DMS53 (cell line): ENCODE measurements at places on chromosomes 1 and 21.
A peak's percentile ranks its signal among the peaks of the same experiment; 100 is the strongest.

GRCh38 chr1:203799971-203800370 is 4.5 kb downstream of the ZBED6 start:
- no peak for DNase-seq

- no peak for DNase-seq
These were observed 10.9 kb upstream of the KIF26B start for GRCh38 chr1:245143849-245144248.

GRCh38 chr1:233102341-233102740 is 151.9 kb downstream of the NTPCR start:
- DNase-seq: no peak

DNA sequence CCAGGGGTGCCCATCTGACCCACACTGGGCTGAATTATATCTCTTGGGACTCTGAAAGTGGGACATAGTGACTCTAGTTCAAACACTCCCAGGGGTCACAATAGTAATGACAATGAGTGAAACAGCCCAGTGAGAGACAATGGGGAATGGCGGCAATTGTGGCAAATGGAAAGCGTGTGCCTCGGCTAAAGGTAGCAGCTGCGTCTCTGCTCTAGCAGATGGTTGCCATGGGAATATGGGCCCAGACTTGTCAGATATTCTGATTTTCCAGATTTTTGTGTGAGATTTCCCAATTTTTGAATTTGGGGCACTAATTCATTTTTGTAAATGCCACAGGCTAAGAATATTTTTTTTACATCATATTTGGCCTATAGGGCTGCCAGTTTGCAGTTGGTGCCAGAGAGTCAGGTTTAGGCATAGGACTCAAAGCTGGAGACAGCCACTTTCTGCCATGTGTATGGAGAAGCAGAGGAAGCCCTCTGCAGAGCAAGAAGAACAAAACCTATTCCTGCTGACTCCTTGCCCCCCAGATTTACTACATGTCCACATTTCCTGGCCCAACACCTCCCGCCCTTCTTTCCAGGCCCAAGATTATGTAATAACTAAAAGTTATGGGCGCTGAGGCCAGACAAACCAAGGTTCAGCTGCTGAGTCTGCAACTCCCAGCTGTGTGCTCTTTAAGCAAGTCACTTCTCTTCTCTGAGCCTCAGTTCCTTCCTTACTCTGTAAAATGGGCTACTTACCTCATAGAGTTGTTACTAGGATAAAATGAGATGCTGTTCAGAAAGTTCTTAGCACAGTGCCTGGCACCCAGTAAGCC is 21.6 kb upstream of the PTP4A2 start:
- DNase-seq: no peak

GRCh38 chr21:37413553-37414291 is 47.1 kb downstream of the DYRK1A start:
- no peak for DNase-seq

- DNase-seq: no peak
These were observed 67.1 kb downstream of the LHX9 start for GRCh38 chr1:197984289-197984688.

GRCh38 chr1:185080422-185080821 is 35.1 kb downstream of the RNF2 start:
- no peak for DNase-seq

DNA sequence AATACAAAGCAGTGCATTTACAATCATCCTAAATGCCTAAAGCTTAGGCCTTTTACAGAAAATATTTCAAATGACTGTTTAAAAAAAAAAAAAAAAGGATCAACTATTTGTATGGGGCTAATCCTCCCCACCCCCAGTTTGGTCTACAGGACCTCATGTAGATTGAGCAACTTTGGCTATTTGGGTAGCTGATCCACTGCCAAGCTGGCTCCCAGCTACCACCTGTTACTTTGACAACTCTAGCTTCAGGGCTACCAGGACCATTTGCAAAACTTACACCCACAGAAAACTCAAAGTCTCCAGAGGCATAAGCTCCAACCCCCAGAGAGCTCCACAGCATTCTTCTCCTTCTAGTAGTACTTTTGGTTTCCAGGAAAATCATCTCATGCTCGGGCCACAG is 29.4 kb downstream of the JAK1 start:
- DNase-seq: no peak

DNA sequence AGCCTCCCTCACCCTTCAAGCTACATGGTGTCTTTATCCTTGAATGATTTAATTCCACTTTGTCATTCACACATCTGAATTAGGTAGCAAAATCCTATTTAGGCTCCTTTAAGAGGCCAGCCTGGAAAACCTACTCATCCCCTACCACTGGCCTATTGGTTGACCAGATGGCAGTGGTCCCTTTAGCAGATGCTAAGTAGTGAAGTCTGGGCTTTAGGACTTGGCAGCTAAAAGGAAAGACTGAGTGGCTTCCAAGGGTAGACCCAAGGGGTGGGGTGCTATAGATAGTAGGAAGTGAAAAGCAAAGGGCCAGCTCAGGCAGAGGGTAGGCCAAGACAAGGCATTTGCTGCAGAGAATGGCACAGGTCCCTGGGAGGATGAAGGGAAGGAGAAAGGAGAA is 46.6 kb downstream of the KCNJ6 start:
- no peak for DNase-seq

DNA sequence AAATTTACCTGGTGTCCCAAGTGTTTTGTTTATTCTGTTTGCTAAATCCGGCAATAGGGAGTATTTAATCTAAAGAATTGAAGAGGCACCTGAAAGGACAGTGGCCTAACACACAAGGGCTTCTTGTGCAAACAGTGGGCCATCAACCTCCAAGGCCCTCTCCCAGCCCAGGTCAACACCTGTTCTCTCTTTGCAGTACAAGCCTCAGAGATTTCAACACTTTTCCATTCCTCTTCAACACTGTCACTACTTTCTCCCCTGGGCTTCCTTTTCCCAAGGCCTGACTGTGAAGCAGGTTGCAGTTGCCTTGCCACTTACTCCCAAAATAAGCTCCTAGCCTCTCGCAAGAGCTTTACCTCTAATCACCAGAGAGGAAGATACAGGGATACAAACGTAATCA is 3.2 kb upstream of the SNAPIN start:
- peak; percentile 96 for DNase-seq

DNA sequence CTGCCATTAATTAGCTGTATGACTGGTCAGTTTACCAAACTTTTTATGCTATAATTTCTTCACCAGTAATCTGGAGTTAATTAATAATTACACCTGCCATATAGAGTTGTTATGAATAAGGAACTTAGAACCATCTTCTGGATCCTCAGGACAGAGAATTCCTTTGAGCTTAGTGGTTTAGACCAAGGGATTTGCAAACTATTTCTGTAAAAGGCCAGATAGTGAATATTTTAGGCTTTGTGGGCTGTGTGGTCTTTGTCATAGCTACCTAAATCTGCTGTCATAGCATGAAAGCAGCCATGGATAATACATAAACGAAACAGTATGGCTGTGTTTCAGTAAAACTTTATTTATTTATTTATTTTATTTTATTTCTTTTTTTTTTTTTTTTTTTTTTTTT is 9.0 kb downstream of the TIMM17A start:
- DNase-seq: no peak

- no peak for DNase-seq
These were observed 91.3 kb downstream of the UCHL5 start for GRCh38 chr1:192967901-192968300.

- no peak for DNase-seq
These were observed 73.9 kb downstream of the KLHDC7A start for GRCh38 chr1:18554597-18554996.

- DNase-seq: no peak
These were observed 63.5 kb downstream of the LRIG2 start for GRCh38 chr1:113136476-113136875.

- DNase-seq: peak; percentile 16
These were observed 103.7 kb downstream of the BARHL2 start for GRCh38 chr1:90613371-90613770.

GRCh38 chr1:179924268-179924667 is 30.3 kb upstream of the CEP350 start:
- no peak for DNase-seq

GRCh38 chr1:5920201-5920600 is 72.0 kb downstream of the NPHP4 start:
- DNase-seq: no peak

DNA sequence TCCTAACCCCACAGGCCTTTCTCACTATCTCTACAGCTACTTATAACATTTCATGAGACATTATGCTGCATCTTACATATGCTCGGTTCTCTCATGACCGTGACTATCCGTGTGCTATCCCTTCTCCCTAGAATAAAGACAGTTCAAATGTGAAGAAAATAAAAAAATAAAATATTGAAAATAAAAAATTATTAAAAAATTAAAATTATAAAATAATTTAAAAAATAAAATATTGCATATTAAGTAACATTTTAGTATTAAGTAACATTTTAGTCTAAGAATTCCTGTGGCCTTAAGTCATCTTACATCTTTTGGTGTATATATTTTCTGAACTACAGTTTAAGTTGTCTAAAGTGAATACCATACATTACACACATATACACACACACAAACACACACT is 415.5 kb downstream of the DPYD start:
- DNase-seq: no peak

- DNase-seq: no peak
These were observed 312.9 kb downstream of the NFIA start for GRCh38 chr1:61395146-61395800.

GRCh38 chr1:110312188-110313121 is 26.7 kb upstream of the RBM15 start:
- DNase-seq: peak; percentile 89

GRCh38 chr1:87167848-87168525 is 160.7 kb upstream of the LMO4 start:
- DNase-seq: no peak

DNA sequence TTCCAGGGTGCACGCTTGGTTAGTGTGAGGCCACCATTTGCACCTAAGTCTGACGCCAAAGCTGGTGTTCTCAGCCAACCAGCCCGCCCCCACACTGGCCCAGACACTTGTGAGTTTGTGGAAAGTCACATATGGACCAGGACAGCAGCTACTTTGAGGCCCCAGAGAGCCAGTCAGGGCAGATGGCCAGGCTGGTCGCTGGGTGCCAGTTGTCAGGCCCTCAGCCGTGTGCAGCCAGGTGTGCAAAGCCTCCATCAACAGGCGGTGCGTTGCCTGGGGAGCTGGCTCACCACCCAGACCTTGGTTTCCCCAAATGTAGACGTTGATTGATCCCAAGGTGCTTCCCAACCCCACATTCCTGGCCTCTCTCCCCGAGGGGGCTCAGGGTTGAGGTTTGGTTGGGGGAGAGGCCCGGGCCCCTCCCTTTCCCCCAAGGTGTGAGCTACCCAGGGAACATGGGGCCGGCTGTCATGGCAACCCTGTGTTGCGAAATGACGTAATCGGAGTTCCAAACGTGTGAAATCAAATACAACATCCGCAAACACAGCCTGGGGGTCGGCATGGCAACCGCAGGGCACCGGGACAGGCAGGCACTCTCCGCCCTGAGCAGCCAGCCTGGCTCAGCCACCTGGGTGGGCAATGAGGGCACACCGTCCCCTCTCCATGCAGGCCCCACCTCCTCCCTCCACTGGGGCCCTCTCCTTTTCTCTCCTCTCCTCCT is 42.2 kb upstream of the WNT4 start:
- DNase-seq: peak; percentile 99

DNA sequence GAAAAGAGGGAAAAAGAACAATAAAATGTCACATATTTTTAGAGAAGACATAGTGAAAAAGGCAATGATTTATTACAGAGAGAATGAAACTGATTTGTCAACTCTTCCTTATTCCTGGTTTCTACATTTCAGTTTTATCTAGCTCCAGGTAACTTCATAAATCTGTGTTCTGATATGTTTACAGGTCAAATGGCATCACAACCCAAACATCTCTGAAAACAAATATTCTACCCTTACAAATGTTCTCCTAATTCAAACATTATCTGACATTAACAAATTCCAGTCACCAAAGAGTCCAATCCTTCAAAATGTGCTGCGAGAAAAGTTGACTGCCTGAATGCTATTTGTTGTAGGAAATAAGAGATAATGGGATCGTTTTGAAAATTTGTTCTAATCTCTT is 20.2 kb downstream of the EXTL2 start:
- DNase-seq: no peak

- DNase-seq: no peak
These were observed 8.0 kb downstream of the SLC2A5 start for GRCh38 chr1:9061252-9061960.

DNA sequence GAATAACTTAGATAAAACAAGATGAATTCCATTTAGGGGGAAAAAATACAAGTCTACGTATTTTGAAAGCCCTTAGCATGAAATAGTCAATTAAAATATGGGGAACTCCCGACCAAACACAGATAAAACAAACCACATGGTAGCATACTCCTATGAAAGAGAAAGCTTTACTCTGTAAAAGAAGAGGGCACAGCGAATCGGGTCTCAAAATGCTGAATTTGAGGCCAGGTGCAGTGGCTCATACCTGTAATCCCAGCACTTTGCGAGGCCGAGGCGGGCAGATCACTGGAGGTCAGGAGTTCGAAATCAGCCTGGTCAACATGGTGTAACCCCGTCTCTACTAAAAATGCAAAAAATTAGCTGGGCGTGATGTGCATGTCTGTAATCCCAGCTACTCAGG is 116.9 kb upstream of the TIAM1 start:
- no peak for DNase-seq

GRCh38 chr1:85048296-85049064 is at the start of gene MCOLN3:
Gene MCOLN3 (minus strand): TSS chr1:85048500. CDS start chr1:85045360, 3,140 bp downstream.
- DNase-seq: peak; percentile 86

GRCh38 chr1:185074307-185074706 is 28.9 kb downstream of the RNF2 start:
- DNase-seq: no peak

- peak; percentile 55 for DNase-seq
These were observed 77.1 kb downstream of the ITPKB start for GRCh38 chr1:226661965-226662364.

DNA sequence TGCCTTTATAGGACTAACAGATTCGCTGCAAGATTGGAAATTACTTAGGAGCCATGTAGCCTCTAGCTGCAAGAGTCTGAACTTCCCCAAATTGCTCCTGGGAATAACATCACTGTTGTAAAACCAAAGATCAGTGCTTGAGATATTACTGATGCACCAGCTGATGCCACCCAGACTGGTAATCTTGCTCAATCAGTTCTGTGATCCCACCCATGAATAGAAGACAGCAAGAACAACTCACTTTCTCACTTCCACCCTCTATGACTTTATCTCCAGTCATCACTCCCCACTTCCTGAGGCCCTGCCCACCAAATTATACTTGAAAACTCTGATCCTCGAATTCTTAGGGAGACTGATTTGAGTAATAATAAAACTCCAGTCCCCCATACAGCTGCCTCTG is 1011.1 kb downstream of the PLA2G4A start:
- DNase-seq: no peak

GRCh38 chr1:25954282-25954938 is 43.5 kb downstream of the PAFAH2 start:
- DNase-seq: no peak

DNA sequence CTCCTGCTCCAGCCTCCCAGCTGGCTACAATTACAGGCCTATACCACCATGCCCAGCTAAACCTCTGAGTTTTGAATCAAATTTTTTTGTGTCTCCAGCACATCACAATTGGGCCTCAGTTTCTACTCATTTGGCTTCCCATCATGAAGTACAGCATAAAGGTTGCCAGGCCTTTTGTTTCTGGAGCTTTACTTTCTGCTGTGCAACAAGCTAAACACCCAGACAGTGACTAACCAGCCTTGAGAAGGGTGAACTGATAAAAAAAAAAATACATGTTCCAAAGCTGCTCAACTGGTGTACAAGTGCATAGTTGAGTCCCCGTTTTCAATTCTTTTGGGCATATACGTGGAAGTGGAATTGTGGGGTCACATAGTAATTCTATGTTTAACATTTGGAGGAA is 25.1 kb downstream of the TIAM1 start:
- no peak for DNase-seq
